Breast epithelium (tissue), 4 donors: ENCODE measurements at places on chromosomes 5 and 9.

DNA sequence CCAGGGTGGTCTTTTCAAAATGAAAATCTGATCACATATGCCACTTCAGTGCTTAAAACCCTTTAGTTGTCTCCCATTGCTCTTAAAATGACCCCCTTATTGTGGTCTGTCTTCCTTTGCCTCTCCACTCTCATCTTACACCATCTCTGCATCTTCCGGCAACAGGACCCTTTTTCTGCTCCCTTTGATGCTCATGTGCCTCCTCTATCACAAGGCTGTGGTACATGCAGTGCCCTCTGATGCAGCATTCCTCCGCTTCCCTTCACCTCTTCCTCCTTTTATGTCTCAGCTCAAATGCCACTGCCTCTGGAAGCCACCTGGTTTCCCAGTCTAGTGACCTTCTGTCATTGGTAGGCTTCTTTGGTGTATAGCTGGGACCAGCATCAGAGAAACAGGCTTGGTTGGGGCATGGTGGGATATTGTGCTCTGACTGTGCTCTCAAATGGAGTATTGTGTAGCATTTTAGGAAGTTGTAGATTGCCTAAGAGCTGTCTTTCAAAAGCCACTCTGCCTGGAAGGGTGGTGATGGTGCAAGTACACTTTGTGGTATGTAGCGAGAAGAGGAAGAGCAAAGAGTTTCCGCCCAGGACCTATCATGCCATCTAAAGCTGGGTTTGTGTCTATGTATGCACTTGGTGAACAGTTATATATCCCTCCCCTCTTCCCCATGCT, 28.1 kb downstream of the ARHGAP26 start:
- no peak for DNase-seq
- no peak overlapping the region for H3K4me3 ChIP-seq
- H3K4me1 ChIP-seq: peaks cover 4% of the 10 kb centered on the region
- no peak overlapping the region for H3K27ac ChIP-seq

DNA sequence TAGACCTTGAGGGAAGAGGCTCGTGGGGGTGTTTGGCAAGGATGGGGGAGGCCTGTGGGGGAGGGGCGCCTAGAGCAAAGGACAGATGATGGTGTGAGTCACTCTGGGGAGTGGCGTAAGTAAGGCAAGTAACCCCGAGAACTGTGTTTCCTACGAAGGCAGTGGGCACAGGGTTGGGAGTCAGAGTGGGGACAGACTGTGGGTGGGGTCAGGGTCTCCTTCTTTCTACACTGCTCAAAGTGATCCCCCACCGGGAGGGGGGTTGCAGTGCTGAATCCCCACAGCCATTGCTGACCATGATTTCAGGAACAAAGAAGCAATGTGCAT, 136.8 kb downstream of the TENT4A start:
- no peaks in the 10 kb centered on the region for H3K4me1 ChIP-seq
- DNase-seq: no peak
- no peak overlapping the region for H3K27ac ChIP-seq
- no peaks in the 10 kb centered on the region for H3K27me3 ChIP-seq
- no peaks in the 10 kb centered on the region for H3K36me3 ChIP-seq

- peaks cover 12% of the 10 kb centered on the region for H3K27me3 ChIP-seq
- no peak overlapping the region for H3K4me3 ChIP-seq
- DNase-seq: no peak
- H3K4me1 ChIP-seq: no peaks in the 10 kb centered on the region
Observed at GRCh38 chr9:132182314-132183091, 20.6 kb downstream of the NTNG2 start.

- no peaks in the 10 kb centered on the region for H3K27me3 ChIP-seq
- H3K27ac ChIP-seq: no peak overlapping the region
- H3K4me3 ChIP-seq: no peak overlapping the region
- H3K4me1 ChIP-seq: no peaks in the 10 kb centered on the region
Observed at GRCh38 chr5:107602896-107603295, 67.8 kb downstream of the EFNA5 start.

DNA sequence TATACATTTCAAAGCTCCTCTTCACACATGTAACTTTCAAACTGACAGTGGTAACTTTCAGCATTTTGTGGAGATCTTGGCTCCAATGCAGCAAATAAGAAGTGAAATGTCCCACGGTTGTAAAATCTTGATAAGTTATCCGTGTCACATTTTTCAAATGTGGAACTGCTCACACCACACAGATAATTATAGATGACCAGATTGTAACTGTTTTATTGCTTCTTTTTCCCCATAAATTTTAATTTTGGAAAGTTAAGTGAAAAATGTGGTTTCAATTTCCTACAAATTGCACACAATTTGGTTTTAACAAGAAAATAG, 347.1 kb downstream of the EBF1 start:
- H3K27me3 ChIP-seq: no peaks in the 10 kb centered on the region
- no peaks in the 10 kb centered on the region for H3K4me1 ChIP-seq
- H3K4me3 ChIP-seq: no peak overlapping the region
- no peak for DNase-seq

DNA sequence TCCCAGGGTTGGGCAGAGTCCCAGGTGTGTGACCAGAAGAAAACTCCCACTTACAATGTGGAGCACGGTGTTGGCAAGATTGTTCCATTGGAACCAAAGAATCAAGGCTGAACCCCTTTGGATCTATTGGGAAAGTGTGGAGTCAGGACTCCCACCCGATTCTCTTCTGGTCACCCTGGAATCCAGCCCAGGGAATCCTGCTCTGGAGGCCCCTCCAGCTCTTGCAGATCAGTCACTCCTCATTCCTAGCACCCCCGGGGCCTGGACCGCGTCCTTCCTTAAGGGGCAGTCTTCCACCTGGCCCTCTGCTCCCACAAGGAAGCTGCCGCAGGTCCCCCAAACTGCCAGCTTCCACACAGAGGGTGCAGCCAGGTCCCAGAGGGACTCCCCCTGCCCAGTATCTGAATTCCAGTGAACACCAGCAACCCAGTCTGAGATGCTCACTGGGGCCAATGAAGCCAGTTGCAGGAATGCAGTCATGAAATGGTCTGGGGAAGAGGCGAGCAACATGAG, 170.1 kb downstream of the GADD45G start:
- no peaks in the 10 kb centered on the region for H3K27me3 ChIP-seq
- H3K4me3 ChIP-seq: no peak overlapping the region
- DNase-seq: no peak
- no peaks in the 10 kb centered on the region for H3K36me3 ChIP-seq
- H3K4me1 ChIP-seq: no peaks in the 10 kb centered on the region

DNA sequence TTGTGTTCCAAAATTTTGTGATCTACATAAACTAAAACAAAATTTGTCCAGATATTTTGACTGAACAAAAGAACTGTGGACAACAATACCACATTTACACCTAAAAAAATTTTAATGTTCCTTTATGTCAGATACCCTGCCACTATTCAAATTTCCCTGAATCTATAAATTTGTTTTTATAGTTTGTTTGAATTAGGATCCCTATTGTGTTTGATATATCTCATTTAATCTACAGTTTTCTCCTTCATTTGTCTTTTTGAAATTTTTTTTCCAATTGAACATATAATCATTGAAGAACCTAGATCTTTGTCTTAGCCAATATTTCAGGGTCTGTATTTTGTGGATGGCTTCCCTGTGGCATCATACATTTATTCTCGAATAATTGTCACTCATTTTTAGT, 5.7 kb downstream of the AGGF1 start:
- H3K27me3 ChIP-seq: no peaks in the 10 kb centered on the region
- no peak overlapping the region for H3K4me3 ChIP-seq
- no peaks in the 10 kb centered on the region for H3K4me1 ChIP-seq
- H3K36me3 ChIP-seq: no peaks in the 10 kb centered on the region

DNA sequence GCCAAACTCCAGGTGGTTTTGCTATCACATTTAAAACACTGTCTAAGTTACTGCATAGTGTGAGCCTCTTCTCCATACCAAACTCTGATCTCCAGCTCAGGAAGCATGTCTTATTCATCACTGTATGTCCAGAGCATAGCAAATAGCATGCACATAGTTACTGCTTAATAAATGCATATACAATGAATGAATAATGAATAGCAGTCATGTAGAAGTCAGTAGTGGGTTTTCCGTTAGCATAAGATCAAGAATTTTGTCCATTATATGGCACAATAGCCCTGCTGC, 329.4 kb downstream of the ARRDC3 start:
- H3K4me1 ChIP-seq: no peaks in the 10 kb centered on the region
- H3K27ac ChIP-seq: no peak overlapping the region
- no peaks in the 10 kb centered on the region for H3K36me3 ChIP-seq
- no peak overlapping the region for H3K4me3 ChIP-seq
- H3K27me3 ChIP-seq: no peaks in the 10 kb centered on the region
- DNase-seq: no peak

DNA sequence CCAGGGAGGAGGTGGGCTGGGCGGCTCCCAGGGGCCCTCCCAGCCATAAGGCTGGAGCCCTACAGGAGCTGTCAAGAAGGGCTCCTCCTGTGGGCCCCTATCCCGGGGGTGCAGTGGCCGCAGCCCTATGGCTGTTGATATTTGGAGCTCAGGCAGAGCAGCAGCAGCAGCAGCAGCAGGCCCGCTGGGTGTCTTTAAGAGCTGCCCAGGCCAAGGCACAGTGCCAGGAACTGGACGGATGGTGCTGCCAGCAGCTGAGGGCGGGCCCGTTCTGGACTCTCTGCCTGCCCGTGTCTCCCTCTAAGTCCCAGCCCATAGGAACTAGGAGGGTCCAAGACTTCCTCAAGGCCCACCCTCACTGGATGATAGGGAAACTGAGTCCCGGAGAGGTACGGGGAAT, 3.6 kb downstream of the AK1 start:
- no peaks in the 10 kb centered on the region for H3K27me3 ChIP-seq
- no peak overlapping the region for H3K4me3 ChIP-seq
- peaks cover 9% of the 10 kb centered on the region for H3K4me1 ChIP-seq
- peak; percentile 41 for DNase-seq
- peak overlapping the region; percentile 22 for H3K27ac ChIP-seq

DNA sequence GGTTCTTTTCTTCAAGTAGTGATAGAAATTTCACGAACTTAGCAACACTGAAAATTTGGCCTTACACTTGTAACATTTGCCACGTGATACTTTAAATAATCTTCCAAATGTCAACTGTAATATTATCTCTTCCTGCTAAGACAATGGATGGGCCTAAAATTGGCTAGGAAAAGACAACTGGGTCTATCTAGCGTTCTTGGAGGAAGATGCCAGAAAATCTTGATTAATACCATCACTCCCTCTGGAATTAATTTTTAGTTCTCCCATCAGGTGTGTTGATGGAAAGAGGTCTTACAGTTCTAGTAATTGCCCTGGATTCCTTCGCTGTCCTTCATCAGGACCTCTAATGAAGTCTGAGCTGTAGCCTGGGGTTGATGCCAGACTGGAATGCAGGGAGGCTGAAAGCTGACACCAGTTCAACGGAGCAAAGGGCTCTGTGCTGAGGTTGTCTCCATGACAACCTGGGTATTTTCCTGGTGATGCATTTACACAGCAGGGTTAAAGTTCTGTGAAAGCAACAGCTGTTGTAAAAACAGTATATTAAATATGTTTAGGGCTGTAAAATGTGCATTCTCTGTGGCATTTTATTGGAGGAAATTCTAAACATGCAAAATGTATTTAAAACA, 92.3 kb downstream of the GAS1 start:
- no peaks in the 10 kb centered on the region for H3K36me3 ChIP-seq
- no peak overlapping the region for H3K4me3 ChIP-seq
- no peak for DNase-seq
- H3K27ac ChIP-seq: no peak overlapping the region
- H3K27me3 ChIP-seq: no peaks in the 10 kb centered on the region

DNA sequence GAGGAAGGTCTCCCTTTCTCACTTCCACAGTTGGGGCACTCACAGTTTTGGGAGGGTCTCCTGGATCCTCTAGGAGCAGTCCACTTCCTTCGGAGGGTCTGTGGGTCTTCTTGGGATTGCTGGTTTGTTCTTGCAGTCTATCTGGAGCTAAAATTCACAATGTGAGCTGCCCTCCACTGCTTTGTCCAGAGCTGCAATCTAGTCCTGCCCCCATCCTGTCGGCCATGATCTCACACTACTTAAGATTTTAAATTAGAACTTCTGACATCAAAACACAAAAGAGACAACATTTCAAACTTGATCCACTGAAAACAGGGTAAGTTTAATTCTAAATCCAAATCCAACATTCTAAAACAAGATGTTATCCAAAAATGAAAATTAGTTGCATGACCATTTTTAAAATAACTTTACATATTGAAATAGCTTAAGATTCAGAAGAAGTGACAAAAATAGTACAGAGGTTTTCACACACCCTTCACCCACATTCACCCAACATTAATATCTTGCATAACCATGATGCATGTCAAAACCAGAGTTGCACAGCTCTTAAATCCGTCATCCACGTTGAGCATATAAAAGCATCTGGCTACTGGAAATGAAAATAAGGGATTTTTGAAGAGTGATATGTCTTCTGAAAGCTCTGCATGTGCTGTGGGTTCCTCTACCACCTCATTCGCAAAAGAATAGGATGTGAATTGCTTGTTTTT, 113.7 kb upstream of the EPB41L4A start:
- no peak overlapping the region for H3K27ac ChIP-seq
- no peak for DNase-seq
- H3K4me3 ChIP-seq: no peak overlapping the region
- no peaks in the 10 kb centered on the region for H3K4me1 ChIP-seq
- H3K27me3 ChIP-seq: no peaks in the 10 kb centered on the region

GRCh38 chr5:53783624-53784228, 223.3 kb downstream of the NDUFS4 start:
- no peaks in the 10 kb centered on the region for H3K27me3 ChIP-seq
- no peaks in the 10 kb centered on the region for H3K36me3 ChIP-seq
- H3K27ac ChIP-seq: no peak overlapping the region
- H3K4me3 ChIP-seq: no peak overlapping the region
- no peak for DNase-seq

DNA sequence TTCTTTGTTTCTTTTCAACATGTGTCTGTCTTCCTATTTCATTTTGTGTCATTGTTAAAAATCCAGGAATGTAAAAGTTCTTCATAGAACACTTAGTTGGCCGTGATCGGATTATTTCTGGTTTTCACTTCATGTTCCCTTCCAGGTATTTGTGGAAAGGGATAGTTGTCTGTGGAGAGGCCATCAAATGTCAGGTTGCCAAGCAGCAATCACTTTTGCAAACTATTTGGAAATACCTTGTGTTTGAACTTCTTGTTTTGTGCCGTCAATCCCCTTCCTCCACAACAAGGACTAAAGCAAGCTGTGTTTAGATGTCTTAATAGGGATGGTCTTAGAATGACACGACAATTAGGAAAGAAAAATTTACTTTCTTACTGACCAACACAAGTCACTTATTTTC, 116.9 kb upstream of the MPDZ start:
- H3K36me3 ChIP-seq: no peaks in the 10 kb centered on the region
- H3K4me3 ChIP-seq: no peak overlapping the region
- H3K27me3 ChIP-seq: no peaks in the 10 kb centered on the region
- H3K27ac ChIP-seq: no peak overlapping the region
- no peaks in the 10 kb centered on the region for H3K4me1 ChIP-seq

DNA sequence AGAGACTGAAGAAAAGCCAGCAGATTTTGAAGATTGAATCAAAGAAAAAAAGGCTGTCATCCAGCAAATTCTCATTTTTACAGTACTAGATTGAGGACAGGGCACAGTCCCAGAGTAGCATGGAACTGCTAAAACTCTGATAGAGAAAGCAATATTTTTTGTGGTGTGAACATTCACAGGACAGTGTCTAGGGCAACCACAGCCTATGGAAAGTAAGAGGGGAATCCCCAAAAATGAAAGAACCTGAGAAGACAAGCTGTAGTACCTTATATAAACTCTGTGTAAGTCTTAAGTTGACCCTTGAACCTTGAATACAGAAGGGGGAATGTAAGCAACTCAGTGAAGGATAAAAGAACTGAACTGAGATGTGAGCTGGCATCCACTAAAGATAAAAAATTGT, 540.3 kb downstream of the HINT1 start:
- H3K36me3 ChIP-seq: no peaks in the 10 kb centered on the region
- H3K27me3 ChIP-seq: no peaks in the 10 kb centered on the region
- no peak overlapping the region for H3K27ac ChIP-seq
- no peaks in the 10 kb centered on the region for H3K4me1 ChIP-seq
